Ureter (tissue), 1 donor: ENCODE measurements at places on chromosomes 5 and 9. TPM values are rescaled to one million over a fixed set of nuclear protein-coding genes. Genes with fewer than 3 reads are reported as not detected.

LCN15 gene
- total RNA-seq = not detected

GRCh38 chr5:75727931-75728330, 10.7 kb upstream of the POC5 start:
- no peak for DNase-seq

DNA sequence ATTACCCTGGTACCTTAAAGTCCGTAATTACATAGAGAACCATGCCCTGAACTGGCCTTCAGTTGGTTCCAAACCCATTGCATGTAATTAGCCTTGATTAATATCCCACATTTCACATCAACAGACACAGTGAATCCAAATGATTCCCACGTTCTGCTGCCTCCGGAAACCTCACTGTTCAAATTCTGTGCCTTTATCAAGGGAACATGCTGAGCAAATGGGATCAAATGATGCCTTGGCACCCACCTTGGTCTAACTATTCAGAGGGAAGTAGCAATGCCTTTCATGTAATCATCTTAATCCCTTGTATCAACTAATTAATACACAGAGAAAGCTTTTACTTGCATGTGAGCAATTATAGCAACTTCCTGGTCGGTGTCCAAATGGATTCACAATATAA, 100.6 kb downstream of the EFNA5 start:
- DNase-seq = no peak

GRCh38 chr9:114121227-114122135, 22.4 kb upstream of the KIF12 start:
- DNase-seq = no peak

GCNT1 gene
- total RNA-seq = 9.9 TPM

TXNDC8 gene
- total RNA-seq = not detected

- DNase-seq = no peak
These were observed 82.0 kb upstream of the TRIO start for GRCh38 chr5:14061106-14061505.

INSL4 gene
- total RNA-seq = not detected

SHC3 gene
- 4.7 TPM for total RNA-seq

GRCh38 chr5:12522116-12522515, 617.9 kb upstream of the CTNND2 start:
- no peak for DNase-seq

DNA sequence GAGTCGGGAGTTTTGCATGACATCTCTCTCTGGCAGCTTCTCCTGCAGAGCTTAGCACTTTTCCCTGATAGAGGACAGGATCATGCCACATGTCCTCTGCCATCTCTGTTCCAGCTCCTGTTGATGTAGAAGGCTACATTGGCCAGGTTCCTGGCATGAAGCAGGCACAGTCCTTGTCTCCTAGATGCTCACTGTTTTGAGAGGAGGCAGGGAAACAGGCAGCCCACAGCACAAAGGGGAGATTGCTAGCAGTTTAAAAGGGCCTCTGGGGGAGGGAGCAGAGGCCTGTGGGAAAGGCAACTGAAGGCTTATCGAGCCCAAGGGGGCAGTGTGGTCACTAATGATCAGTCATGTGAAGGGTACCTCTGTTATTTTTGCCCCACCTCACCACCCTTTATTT, 10.7 kb downstream of the ARHGAP26 start:
- no peak for DNase-seq

- DNase-seq = peak; percentile 67
These were observed 214.3 kb downstream of the GNA14 start for GRCh38 chr9:77433675-77434445.

SLC2A6 gene
- 19.6 TPM for total RNA-seq

DNA sequence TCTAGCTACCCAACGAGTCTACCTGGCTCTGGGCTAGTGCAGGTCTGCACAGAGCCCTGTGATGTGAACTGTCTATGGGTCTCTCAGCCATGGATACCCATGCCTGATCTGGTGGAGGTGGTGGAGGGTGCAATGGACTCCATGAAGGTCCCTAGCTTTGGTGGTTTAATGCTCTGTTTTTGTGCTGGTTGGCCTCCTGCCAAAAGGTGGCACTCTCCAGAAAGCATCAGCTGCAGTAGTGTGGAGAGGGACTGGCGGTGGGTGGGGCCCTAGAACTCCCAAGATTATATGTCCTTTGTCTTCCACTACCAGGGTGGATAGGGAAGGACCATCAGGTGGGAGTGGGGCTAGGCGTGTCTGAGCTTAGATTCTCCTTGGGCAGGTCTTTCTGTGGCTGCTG, 290.1 kb downstream of the AGTPBP1 start:
- DNase-seq = no peak

SPATA31E1 gene
- not detected for total RNA-seq

DNA sequence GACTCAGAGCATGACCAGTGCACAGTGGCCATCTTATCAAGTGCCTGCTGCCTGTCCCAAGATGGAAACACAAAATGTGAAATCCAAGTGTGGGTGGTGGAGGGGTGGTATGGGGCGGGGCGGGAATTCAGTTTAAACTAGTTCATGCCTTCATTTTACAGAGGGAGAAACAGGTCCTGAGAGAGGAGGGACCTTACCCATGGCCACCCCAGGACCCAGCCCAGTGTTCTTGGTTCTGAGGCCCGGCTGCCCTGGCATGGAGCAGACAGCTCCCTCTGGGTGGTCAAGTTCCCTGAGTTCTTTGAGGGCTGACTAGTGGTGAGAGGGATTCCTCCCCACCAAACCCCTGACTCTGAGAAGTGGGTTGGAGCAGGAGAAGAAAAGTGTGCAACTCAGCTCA, 20.8 kb downstream of the KCNIP1 start:
- DNase-seq = no peak

CARD9 gene
- total RNA-seq = 11.5 TPM

GRCh38 chr5:61115968-61116367, 46.3 kb downstream of the SMIM15 start:
- no peak for DNase-seq

DNA sequence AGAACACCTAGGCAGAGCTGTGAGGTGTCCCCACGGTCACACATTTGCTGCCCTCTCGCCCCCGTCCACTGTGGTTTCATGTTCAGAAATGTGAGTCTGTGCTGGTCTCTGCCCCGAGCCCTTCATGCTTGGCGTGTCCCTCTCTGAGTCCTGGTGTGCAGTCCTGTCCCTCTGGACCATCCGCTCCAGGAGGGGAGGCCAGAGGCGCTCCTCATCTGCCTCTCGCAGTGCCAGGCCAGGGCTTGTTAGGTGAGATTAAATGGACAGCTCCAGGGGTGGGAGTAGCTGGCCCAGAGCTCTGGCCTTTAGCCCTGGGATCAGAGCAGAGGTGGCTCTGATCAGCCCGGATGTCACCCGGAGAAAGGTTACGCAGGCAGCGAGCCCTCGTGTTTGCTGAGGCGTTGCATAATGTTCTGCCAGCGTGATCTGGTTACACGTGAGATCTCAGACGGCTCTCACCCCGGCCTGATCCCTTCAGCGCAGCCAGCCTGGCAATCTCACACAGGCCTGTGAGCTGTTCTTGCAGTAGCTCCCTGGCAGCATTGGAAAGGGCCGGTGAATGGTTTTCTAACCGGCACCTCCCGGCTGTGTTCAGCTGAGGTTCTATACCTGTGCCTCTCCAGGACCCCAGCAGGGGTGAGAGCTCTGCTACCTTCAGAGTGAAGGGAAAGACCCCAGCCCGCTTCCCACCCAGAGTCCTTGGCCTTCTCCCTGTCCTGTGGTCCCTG, 24.5 kb downstream of the PTGES2 start:
- DNase-seq = no peak

GRCh38 chr9:114059047-114059803, 18.9 kb downstream of the AMBP start:
- DNase-seq = no peak

TCF7 gene
- total RNA-seq = 3.6 TPM

- no peak for DNase-seq
These were observed 216.1 kb downstream of the TRIM36 start for GRCh38 chr5:114953565-114953964.

LCN12 gene
- 3.4 TPM for total RNA-seq

GPR150 gene
- total RNA-seq = 0.18 TPM

CDKN2AIPNL gene
- 23.5 TPM for total RNA-seq

DNA sequence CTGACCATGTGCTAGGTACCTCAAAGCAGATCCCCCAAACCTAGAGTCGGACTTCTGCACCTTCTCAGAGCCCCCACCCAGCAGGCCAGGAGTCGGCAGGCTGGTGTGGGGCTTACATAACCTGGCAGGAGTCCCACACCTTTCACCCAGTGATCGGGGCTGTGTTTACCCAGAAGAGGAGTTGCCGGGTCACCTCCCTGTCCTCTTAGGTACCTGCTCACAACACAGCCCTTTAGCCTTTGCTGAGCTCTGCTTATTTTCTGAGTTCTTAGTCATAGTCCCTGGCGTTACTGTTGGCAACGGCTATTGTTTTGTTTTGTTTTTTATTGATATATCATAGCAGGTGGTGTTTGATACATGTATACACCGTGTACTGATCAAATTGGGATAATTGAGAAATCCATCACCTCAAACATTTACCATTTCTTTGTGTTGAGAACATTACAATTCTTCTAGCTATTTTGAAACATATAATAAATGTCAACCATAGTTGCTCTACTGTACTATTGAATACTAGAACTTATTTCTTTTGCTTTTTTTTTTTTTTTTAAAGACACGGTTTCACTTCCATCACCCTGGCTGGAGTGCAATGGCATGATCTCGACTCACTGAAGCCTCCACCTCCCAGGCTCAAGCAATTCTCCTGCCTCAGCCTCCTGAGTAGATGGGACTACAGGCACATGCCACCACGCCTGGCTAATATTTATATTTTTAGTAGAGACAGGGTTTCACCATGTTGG, 10.4 kb upstream of the EEIG1 start:
- DNase-seq = no peak

CCL27 gene
- total RNA-seq = 0.68 TPM

TLR4 gene
- total RNA-seq = 23.5 TPM

GRCh38 chr9:114902786-114903524, 27.4 kb downstream of the TNFSF8 start:
- DNase-seq = no peak

DNA sequence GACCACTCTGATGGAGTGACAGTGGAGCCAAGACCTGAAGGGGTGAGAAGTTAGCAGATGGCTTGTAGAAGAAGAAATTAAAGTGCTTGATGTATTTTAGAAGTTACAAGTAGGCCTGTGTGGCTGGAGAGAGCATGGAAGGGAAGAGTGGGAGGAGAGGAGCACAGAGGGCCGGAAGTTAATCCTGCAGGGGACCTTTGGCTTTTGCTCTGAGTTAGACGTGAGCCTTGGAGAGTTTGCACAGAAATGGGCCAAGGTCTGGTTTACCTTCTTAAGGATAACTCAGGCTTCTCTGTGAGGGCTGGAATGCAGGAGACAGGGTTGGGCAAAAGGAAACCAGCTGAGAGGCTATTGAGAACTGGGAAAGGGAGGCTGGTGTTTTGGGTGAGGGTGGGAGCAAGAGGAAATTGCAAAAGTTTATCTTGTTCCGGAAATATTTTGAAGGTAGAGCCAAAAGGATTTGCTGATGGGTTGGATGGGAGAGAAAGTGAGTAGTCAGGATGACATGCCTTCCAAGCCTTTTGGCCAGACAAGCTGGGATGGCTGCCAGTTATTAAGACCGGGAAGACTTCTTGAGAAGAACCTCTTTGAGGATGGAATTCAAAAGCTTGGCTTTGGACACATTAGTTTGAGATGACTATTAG, 17.5 kb upstream of the F2RL1 start:
- no peak for DNase-seq

- no peak for DNase-seq
These were observed 47.5 kb upstream of the CPLX2 start for GRCh38 chr5:175823731-175824525.

OR1Q1 gene
- not detected for total RNA-seq

DNA sequence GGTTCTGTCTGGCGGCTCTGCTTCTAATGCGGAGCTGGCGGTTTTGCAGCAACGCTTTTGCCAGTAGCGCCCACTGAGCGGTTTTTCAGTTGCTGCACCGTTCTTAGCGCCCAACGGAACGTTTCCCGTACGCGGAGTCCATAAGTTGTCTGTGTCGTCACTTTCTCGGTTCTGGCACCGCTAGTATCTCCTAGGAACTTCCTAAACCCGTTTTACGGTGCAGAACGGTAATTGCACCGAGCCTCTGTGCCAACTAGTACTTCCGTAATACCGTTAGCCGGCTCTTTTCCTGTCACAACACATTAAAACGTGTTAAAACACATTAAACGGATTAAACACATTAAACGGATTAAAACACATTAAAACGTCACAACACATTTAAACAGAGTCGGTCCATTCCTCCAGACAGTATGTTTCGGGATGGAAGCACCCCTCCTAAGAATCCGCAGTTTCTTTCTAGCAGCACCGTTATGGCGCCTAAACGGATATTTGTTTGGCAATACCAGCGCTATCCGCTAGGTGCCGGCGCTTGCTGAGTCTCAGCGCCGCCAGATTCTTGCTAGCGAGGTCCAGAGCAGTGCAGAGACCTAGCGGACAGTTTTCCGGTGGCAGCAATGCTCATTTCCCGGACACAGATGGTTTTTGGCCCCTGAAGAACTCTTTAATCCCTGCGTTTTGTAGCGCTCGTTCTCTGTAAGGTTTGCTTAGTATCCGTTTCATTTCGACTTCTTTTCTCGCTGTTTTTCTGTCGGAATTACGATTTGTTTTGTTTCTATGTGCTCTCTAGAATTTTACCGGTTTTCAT, 45.4 kb downstream of the ANXA2R start:
- peak; percentile 84 for DNase-seq

GRCh38 chr5:37086466-37087173, 162.6 kb downstream of the CPLANE1 start:
- no peak for DNase-seq

TMEM174 gene
- total RNA-seq = not detected

DNA sequence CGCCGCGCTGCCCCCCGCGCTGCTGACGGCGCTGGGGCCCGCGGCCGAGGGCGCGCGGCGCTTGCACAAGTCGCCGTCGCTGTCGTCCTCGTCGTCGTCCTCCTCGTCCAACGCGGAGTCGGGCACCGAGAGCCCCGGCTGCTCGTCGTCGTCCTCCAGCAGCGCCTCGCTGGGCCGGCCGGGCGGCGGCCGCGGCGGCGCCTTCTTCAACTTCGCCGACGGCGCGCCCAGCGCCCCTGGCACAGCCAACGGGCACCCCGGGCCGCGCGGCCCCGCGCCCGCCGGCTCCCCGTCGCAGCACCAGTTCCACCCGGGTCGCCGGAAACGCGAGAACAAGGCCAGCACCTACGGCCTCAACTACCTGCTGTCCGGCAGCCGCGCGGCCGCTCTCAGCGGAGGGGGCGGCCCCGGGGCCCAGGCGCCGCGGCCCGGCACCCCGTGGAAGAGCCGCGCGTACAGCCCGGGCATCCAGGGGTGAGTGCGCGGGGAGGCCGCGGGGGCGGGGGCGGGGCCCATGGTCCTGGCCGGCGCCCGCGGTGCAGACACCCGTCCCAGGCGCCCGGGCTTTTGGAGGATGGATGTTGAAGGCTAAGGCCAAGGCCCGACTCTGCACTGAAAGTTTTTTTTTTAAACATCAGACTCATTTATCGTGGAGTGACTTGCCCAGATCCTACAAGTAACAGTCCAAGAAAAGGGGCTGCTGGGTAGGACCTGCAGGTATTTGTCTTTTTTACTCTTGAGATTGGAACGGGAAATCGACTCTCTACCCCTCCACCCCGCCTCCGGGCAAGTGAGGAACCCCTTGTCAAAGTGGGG, 1.2 kb downstream of the TENT4A start:
- DNase-seq = no peak

DNA sequence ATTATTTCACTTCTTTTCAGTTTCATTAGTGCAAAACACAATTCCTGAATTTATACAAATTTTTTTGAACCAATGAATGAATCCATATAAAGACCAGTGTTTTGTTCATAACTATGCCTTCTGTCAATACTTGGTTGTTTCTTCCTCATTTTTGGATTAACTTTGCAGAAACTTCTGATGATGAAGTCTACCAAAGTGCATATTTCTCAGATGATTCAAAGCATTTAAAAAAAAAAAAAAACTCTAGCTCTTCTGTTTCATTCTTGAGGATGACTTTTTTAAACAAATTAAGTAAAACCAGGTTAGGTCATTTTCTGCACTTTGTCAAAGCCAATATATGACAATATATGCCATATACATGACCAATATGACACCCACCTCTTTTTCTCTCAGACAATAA, 92.6 kb downstream of the CHSY3 start:
- DNase-seq = no peak
